Activated T-cell treated with anti-CD3 and anti-CD28 coated beads for 48 hours (primary cell): ENCODE measurements at places on chromosomes 5 and 9.

GRCh38 chr9:121073038-121073437, 1.7 kb upstream of the CNTRL start:
- DNase-seq = no peak

DNA sequence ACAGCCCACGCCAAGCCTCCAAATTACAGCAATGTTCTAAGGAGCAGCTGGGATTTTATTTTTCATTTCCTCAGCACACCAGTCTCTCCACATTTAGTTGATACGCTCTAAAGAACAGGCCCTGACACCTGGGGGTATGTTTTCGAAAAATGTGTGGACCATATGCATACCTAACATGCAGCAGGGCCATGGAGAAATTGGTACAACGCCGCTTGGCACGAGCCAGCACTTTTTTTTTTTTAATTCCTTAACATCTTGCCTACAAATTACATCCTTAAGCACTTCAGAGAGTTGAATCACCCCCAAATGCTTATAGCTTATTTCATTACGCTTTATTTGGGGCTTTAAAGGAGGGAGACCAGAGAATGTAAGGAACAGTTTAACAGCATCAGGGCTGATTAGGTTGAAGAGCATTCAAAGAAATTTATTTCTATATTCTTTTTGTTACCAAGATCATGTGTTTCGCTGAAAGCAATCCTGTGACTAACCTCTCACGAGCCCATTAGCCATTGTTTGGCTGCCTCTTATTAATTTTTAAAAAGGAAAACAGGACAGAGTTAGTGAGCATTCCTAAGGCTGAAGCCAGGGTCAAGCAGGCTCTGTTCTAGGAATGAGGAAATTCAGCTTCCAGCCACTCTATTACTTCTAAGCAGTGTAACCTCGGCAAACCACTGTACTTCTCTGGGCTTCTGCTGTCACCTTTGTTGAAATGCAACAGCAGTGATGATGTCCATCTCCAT, 173.8 kb downstream of the ACTL7B start:
- no peak for DNase-seq

DNA sequence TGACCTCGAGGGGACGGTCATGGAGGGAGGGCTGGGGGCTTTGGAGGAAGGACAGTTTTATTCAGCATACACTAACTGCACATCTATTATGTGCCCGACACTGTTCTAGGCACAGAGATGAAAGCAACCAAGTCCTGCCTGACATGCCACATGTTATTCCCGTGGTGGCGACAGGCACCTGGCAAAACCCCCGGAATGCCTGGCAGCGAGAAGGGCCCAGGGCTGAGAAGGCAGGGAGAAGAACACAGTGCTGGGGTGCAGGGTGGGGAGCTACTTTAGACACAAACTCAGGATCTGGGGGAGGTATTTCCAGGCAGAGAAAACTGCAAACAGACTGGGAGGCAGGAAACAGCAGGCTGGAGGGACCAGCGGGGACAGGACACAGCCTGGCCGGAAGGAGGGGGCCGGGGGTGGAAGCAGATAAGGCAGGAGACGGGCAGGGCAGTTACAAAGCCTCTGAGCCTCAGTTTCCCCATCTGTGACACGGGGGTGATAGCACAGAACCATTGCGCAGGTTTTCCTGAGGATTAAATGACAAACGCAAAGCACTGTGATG, 77.7 kb downstream of the STK10 start:
- DNase-seq = no peak

- no peak for DNase-seq
Observed at GRCh38 chr5:65481171-65481581, 544 bp downstream of the ADAMTS6 start.

- no peak for DNase-seq
Observed at GRCh38 chr9:129514891-129515290, 106.0 kb downstream of the C9orf50 start.

- DNase-seq = no peak
Observed at GRCh38 chr9:15138357-15138686, 168.7 kb downstream of the TTC39B start.

GRCh38 chr5:60668686-60669304, 31.2 kb downstream of the DEPDC1B start:
- no peak for DNase-seq

GRCh38 chr9:115466756-115467155, 348.8 kb upstream of the TNC start:
- no peak for DNase-seq

DNA sequence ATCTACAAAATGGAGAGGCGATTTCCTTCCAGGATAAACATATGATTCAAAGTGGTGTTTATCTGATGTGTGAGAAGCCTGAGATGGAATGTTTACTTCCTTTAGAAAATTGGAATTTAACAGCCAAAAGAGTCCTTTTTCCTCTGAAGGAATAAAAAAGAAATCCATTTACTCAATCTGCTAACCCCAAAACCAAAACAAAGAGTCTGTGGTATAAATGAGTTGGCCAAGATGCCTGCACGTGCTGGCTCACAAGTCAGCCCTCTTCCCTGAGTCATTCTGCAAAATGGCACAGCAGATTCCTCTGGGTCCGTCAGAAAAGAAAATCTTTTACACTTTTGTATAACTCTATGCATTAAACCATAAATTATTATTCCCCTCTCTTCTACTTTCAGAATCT, 60.8 kb downstream of the EBF1 start:
- DNase-seq = no peak

DNA sequence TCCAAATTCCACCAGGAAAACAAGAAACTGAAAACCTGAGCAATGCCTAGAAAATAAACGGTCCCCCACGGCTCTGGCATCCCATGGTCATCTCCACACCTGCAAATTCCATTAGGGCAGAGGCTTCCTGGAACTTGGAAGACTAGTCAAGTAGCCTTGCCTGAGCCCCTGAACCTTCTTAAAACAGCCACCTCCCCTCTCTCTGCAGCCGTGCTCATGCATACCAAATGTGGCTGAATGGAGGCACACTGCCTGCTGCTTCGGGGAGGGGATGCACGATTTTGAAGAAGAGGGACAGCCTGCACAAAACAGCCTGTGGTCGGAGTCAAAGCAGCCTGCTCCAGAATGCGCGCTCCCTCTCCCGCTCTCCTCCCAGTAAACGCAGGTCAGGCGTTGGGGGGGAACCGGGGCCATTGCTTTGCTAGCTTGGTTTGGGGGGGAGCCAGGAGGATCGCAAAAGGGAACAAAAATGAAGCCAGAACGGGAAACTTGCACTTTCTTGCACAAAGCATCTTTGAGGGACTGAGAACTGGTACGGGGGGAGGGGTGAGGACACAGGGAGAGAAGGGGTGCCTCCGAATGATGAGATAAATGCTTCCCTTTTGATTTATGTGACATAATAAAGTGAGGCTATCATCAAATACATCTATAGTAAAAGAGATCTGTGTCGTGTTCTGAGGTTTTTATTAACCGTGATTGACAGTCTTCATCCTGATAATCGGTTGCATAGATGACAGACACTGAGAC, at the start of gene TRPM3:
Gene TRPM3, minus strand, starts transcription at position 347 of the 747 bp plus-strand sequence. Its CDS starts 267 bp downstream, at position 80.
- DNase-seq = no peak

DNA sequence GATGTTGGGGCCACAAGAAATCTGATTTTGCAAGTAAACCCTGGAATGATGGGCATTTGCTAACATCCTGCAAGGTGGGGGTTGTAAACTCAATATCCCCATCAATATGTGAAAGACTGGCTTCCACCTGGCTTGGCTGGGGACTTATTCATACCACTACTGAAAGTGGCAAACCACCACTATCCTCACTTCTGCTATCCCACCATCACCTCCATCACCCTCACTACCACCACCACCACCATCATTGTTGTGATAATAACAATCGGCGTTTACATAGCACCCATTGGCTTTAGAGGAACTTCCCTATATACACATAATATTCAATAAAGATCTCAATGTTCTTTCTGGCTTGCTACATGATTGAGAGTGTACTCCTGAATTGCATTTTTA, 224.7 kb upstream of the DAP start:
- DNase-seq = no peak

DNA sequence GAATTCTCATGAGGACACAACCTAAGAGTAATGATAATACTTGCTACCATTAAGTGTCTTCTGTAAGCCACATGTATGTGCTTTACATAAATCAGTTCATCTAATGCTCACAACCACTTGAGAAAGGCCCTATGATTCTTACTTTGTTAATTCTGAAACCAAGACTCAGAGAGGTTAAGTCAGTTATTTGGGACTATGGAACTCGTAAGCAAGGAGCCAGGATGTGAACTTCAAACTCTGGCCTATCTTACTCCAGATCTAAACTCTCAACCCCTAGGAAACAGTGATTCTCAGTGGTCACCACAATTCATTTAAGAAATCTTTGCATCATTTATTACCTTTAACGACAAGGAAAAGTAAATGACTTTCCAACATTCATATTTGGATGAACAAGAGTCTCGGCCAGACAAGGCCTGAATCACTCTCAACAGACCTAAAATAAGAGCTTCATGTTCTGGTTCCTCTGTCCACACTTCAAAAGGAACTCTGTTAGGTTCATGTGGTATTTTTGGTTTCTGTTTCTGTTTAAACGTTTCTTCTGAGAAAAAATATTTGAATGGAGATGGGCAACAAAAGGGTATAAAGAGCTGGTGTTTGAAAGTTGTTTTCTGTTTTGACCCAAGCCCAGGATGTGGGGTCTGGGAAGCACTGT, 104.8 kb downstream of the LPAR1 start:
- no peak for DNase-seq

DNA sequence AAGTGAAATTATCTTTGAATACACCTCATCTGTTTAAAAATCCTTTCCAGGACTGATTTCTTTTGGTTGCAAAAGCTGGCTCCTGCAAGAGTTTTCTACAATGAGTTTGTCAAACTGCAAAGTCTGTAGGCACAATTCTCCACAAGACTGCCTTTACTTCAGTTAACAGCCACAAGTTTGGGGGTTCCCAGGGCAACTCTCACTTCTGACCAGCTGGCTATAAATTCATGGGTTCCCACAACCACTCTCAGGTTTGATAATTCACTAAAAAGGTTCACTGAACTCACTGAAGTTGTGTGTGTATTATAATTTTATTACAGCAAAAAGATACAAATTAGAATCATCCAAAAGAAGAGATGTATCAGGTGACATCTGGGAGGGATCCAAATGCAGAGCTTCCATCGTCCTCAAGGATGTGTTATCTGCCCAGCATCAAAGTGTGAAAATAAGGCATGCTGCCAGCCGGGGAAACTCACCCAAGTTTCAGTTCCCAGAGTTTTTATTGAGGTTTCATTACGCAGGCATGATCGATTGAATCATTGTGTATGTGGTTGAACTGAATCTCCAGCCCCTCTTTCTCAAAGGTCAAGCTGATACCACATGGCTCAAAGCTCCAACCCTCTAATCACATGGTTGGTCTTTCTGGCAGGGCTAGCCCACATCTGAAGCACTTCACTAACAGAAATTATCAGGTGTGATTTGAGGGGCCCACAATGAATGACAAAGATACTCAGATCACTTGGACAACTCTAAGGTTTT, 19.0 kb upstream of the PSIP1 start:
- no peak for DNase-seq

- no peak for DNase-seq
Observed at GRCh38 chr5:151037561-151038411, 17.4 kb downstream of the GPX3 start.

- no peak for DNase-seq
Observed at GRCh38 chr9:132763574-132763973, 93.3 kb downstream of the GTF3C4 start.

GRCh38 chr9:109411069-109411761, 86.9 kb downstream of the PTPN3 start:
- no peak for DNase-seq

GRCh38 chr5:160231783-160232342, 2.6 kb downstream of the FABP6 start:
- no peak for DNase-seq

DNA sequence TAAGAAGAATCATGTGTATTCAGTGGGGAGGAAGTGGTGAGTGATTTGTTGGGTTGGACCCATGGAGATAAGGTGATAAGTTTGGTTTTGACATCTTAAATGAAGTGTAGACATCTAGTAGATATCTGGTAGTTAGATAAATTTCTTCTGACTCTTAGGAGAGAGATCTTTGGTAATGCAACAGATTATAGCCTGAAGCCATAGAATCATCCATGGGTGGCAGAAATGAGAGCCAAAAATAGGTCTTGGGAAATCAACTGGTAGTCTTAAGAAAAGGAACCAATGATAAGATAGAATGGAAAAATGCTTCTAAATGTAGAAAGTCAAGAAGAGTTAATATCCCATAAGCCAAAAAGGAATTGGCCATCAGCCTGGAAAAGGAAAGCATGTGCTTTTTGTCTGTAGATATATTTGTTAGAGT, 532.7 kb upstream of the GRAMD2B start:
- DNase-seq = no peak

GRCh38 chr9:81137976-81138568, 551.3 kb downstream of the TLE1 start:
- DNase-seq = no peak

- DNase-seq = no peak
Observed at GRCh38 chr5:104189031-104189430, 626.4 kb upstream of the NUDT12 start.

- DNase-seq = no peak
Observed at GRCh38 chr9:16960084-16960483, 89.6 kb upstream of the BNC2 start.

GRCh38 chr5:60538955-60539866, 160.8 kb downstream of the DEPDC1B start:
- no peak for DNase-seq

- DNase-seq = no peak
Observed at GRCh38 chr5:79756076-79756475, 66.4 kb downstream of the CMYA5 start.
